A549 treated with RU486 at 1 μM for 4 hours (cell line): ENCODE measurements at places on chromosomes 5 and 9. TPM values are rescaled to one million over a fixed set of nuclear protein-coding genes. Genes with fewer than 3 reads are reported as not detected.

The PRRX2 gene
- 3.1 to 8.8 TPM (median 7.9 TPM) in 5 replicates for total RNA-seq

The TRIM52 gene
- total RNA-seq = 4.9 to 7.4 TPM (median 6.4 TPM) in 5 replicates

The PRDM9 gene
- not detected in 5 replicates for total RNA-seq

The PTBP3 gene
- 12.3 to 36.4 TPM (median 30.4 TPM) in 5 replicates for total RNA-seq

The PCDHB6 gene
- 0.85 to 1.2 TPM (median 0.92 TPM) in 5 replicates for total RNA-seq

The PLEKHG4B gene
- total RNA-seq = 0.56 to 1.0 TPM (median 0.96 TPM) in 5 replicates

The PTGDS gene
- total RNA-seq = 0.25 to 0.76 TPM (median 0.59 TPM) in 3 of 5 replicates, not detected in the others

The NCS1 gene
- 33.8 to 56.4 TPM (median 45.8 TPM) in 5 replicates for total RNA-seq

The SLC44A1 gene
- 16.1 to 29.0 TPM (median 27.9 TPM) in 5 replicates for total RNA-seq

The PCDHGA4 gene
- total RNA-seq = 0.06 to 0.19 TPM (median 0.09 TPM) in 5 replicates

The AHRR gene
- total RNA-seq = 2.5 to 3.8 TPM (median 2.8 TPM) in 5 replicates

The PALM2AKAP2 gene
- total RNA-seq = 0.22 to 0.51 TPM (median 0.46 TPM) in 5 replicates

The BRD8 gene
- 47.6 to 55.3 TPM (median 49.0 TPM) in 5 replicates for total RNA-seq

The REEP5 gene
- 128 to 215 TPM (median 139 TPM) in 5 replicates for total RNA-seq

The BASP1 gene
- total RNA-seq = 269 to 372 TPM (median 338 TPM) in 5 replicates

The RGP1 gene
- 11.2 to 15.6 TPM (median 14.7 TPM) in 5 replicates for total RNA-seq

The LMBRD2 gene
- 0.93 to 2.5 TPM (median 1.6 TPM) in 5 replicates for total RNA-seq

The FSD1L gene
- 1.4 to 4.4 TPM (median 3.7 TPM) in 5 replicates for total RNA-seq

The BARHL1 gene
- not detected in 5 replicates for total RNA-seq

The ACOT12 gene
- total RNA-seq = 0.17 TPM in 1 of 5 replicates, not detected in the others

The LRRTM2 gene
- total RNA-seq = not detected in 5 replicates

The FOXD4L4 gene
- total RNA-seq = 0.03 TPM in 1 of 5 replicates, not detected in the others

The PLPP6 gene
- total RNA-seq = 6.6 to 12.0 TPM (median 10.4 TPM) in 5 replicates

The CTXN3 gene
- not detected in 5 replicates for total RNA-seq

The ZFYVE16 gene
- 7.6 to 20.0 TPM (median 13.8 TPM) in 5 replicates for total RNA-seq

The DMRT3 gene
- total RNA-seq = not detected in 5 replicates

The PTGR1 gene
- 349 to 400 TPM (median 393 TPM) in 5 replicates for total RNA-seq

The TRIM7 gene
- 29.4 to 45.2 TPM (median 39.9 TPM) in 5 replicates for total RNA-seq

The WDR38 gene
- total RNA-seq = 0.21 to 0.23 TPM in 2 of 5 replicates, not detected in the others

The BHMT2 gene
- total RNA-seq = 0.15 TPM in 1 of 5 replicates, not detected in the others

The DENND4C gene
- total RNA-seq = 12.8 to 22.3 TPM (median 20.5 TPM) in 5 replicates

The PIP5K1B gene
- total RNA-seq = 0.03 TPM in 1 of 5 replicates, not detected in the others

The TMEM215 gene
- total RNA-seq = not detected in 5 replicates

The ADGRD2 gene
- total RNA-seq = not detected in 5 replicates

The CDC25C gene
- 10.7 to 12.9 TPM (median 11.2 TPM) in 5 replicates for total RNA-seq
